ENCODE measurements at places on chromosomes 2 and 18.

DNA sequence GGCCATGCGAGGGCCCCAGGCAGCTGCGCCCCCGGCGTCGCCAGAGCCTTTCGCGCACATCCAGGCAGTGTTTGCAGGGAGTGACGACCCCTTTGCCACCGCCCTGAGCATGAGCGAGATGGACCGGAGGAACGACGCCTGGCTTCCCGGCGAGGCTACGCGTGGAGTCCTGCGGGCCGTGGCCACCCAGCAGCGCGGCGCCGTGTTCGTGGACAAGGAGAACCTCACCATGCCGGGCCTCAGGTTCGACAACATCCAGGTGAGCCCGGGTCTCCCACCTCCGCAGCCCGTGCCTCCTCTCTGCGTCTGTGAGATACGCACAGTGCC, 8.9 kb downstream of the TRAPPC12 start:
- DNase-seq = no peak

- DNase-seq = no peak
These were observed 157.1 kb downstream of the PXDN start for GRCh38 chr2:1586923-1587840.

DNA sequence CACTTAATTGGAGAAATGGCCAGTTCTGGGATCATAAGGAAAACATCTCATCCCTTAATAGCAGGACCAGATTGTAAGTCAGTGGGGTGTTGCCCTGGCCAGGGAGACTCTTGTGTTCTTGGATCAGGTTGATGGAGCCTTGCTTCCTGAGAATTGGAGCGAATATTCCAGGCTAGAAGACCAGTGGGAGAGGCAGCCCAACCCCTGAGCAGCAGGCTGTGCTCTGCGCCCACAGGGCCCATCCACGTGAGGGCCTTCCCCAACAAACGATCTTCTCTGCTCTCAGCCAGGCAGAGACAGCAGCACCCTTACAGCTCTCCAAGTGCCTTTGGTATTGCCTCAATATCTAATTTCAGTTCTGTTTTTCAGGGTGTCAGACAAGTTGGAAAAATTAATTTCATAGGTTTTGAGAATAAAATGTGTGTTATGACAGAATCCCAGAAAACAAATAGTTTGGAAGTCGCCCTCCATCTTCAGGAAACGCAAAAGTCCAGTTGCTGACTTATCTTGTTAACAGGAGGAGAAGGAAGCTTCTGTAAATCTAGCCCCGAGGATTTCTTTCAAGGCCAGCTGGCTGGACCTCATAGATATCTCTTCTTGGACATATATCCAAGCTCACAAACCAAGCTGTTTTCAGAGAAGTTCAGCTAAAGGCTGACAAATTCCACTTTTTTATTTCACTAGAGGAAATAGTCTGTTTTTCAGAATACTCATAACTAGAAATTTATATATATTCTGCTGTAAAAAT, 105.5 kb downstream of the COPS8 start:
- no peak for DNase-seq

- DNase-seq = no peak
These were observed 117.6 kb upstream of the TTN start for GRCh38 chr2:178924817-178925216.

DNA sequence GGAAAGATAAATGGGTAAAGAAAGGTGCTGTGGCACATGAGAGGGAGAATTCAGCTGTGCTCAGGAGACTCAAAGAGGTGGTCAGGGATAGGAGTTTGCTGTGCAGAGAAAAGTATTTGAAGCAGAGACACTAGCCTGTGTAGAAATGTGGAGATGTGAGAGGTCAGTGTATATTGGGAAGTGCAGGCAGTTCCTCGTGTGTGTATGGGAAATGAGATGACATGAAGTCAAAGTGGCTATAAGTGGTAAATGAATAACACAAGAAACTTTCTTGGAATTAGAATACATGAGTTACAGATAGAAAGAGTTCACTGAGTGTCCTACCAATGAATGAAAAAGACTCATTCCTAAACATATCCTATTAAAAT, 11.6 kb downstream of the MAP3K20 start:
- DNase-seq = peak; percentile 43

- DNase-seq = no peak
These were observed 38.5 kb upstream of the PDCL3 start for GRCh38 chr2:100524331-100524730.

DNA sequence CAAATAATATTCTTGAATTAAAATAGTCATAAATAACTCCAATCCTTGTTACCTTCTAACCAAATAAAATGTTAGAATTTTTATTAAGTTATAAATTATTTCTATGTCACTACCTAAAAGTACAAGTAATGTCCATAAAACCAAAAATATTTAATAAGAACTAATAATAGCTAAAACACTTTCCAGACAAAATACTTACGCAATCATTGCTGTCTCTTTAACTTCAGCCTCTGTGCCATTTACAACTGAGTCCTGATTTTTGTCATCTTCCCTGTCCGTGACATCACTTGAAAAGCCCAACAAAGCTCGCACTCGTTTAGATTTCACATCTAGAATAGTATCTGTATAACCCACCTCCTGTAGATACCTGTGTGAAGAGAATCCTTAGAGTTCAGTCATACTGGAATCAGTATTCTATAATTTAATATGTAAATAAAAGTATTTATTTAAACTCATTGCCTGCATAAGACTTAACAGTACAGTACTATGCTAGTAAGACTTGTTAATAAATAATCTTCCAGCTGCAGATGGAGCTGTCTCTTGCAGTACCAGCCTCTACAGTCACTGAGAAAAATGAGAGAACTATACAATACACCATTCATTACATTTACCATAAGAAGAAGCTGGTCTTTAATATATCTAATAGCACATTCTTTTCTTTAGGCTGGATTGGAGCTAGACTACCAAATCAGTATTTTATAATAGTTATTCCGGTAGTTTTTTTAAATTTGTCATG, 63.8 kb downstream of the STRN start:
- no peak for DNase-seq

DNA sequence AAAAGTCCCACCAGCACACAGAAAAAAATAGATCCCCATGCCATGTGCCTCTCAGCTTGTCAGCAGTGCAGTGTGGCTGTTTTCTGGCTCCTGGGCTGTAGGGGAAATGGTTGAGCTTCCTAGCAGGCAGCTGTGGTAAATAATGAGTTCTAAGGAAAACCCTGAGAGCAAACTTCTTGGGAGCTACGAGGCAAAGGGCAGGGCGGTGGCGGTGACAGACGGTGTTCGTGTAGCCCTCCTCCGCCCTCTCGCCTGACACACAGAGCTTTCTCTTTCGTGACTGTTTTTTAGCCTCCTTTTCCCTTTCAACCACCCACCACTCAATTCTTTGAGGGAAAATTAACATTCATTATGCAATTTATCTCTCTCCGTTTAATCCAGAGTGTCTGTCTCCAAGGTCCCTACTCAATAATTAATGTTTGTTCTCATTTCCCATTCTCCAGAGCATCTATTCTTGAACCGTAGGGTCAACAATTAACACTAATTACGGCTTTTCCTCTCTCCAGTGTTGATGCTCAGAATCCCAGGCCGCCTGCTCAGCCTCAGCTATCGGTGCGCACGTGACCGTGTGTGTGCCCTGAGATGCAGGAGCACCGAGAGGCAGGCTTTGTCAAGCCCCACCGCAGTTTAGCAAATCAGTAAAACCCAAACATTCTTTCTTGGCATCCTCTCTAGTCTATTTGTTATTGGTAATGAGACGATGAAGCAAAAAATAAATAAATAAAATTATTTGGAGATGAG, 50.1 kb downstream of the KIAA2012 start:
- DNase-seq = no peak

DNA sequence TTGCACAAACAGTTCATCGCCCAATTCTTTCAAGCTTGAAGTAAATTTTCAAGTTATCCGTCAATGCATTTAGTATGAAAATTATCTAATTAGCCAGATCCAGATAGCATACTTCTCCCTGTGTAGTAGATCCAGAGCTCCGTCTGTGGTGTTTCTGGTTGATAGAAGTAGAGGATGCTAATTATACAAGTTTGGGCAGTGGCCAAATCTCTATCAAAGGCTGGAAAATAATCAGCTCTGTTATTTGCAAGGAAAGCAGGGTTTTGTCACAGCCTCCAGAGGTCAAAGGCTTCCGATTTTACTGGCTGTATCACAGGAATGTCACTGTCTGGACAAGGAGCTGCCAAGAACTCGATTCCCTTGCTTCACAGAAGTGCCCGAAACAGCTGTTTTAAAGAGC, 28.6 kb downstream of the LRRC30 start:
- DNase-seq = no peak

DNA sequence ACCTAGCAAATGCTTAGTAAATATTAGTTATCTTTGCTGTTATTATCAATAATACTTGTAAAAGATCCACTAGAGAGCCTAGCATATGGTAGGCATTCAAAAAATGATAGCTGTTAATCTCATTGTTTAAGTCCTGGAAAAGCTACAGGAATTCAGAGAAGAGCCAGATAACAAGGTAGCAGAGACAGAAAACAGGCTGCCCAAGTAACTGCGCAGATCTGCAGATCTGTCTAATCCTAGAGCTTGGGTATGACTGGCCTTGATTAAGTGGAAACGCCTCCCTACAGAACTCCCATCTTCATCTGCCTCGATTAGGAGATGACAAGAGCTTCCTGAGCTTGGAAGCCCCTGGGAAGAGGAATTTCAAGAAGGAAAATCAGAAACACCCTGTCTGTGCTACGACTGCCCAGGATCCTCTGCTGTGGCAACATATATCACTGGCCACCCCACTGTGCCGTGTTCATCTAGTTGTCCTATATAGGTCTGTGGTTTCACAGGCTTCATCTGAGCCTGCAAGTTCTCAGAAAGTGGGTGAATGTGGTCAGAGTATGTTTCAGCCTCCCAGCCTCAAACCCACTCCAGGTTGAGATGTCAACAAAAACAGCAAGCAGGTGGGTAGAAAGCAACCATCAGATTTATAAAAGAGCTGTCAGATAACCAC, 151.5 kb upstream of the PKDCC start:
- DNase-seq = peak; percentile 91

DNA sequence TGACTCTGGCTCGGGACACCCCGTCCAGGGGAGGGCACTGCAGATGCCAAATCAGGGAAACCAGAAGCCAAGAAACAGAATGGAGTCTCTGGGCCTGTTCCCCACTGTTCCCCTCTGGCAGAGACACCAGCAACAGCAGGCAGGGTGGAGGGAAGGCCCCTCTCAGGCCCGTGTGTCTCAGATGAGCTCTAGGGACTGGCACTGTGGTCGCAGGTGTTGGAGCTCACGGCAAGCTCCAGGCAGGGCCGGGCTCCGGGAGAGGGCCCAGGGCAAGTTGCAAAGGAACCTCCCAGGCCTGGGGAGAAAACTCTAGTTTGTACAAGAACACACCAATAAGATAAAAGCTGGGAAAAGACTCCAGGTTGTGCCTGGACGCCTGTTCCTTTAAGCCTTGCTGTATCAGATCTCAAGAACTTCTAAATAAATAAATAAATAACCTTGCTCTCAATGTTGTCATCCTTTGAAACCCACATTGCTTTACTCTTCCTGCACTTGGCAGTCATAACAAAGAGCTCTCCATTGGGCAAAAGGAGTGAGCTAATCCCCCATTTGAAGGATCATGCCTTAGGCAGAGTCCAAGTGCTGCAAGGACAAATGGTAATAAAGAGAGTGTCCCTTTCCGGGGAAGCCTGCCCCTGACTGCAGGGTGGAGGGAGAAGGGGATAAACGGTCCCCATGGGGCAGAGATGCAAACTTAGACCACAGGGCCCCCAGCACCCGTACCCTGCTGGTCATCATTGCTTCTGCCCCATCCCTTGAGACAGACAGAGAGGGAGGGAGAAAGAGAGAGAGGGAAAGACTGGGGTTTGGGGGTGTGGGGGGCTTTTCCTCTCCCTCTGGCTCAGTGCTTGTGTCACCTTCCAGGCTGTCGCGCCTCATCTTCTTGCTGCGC, 33.3 kb downstream of the CNGA3 start:
- no peak for DNase-seq

- no peak for DNase-seq
These were observed 18.4 kb downstream of the HDAC4 start for GRCh38 chr2:239382384-239382880.

GRCh38 chr2:225532096-225532495, 132.6 kb downstream of the NYAP2 start:
- DNase-seq = no peak

- DNase-seq = peak; percentile 20
These were observed 27.0 kb downstream of the SKA1 start for GRCh38 chr18:50401888-50402287.

GRCh38 chr2:121172456-121172855, 112.5 kb downstream of the TFCP2L1 start:
- no peak for DNase-seq

- no peak for DNase-seq
These were observed 12.5 kb downstream of the UBE2F start for GRCh38 chr2:237979331-237979730.

GRCh38 chr2:68418855-68419254, 48.2 kb downstream of the FBXO48 start:
- no peak for DNase-seq

GRCh38 chr2:85589181-85589580, 5.0 kb downstream of the VAMP5 start:
- DNase-seq = no peak

DNA sequence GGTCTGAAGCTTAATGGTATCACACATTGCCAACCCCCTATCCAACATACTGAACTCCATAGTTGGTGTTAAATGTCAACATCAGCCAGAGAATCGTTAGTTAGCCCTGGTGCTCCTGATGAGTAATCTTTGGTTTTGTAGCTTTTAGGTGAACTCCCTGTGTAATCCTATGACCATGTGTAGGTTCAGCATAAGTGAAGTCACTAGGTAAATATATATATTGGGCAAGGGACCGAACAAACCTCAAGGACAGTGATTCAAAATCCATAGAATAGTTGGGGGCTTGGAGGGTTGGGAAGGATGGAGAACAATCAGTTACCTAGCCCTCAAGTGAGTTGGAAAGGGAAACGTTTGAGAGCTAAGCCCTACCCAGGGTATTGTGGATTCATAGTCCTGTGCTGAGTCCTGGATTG, 16.0 kb upstream of the AP1S3 start:
- no peak for DNase-seq

DNA sequence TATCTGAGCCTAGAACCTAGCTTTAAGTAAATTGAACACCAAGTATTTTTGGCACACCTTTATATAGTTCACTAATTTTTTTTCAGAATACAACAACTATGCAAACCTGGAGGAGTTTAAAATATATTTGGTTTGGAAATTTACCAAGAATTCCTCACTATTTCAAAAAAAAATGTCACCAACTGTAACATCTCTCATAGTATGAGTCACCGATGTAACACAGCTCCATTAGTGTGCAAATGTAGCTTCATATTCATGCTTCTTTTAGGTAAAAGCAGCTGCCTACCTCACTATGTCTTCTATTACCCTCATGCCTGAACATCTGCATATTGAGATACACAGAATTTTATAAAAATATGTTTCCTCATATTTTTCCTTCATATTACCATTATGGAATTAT, 80.5 kb downstream of the NRXN1 start:
- no peak for DNase-seq
